ENCODE measurements at places on chromosomes 5 and 9.

- no peak for DNase-seq
These were observed 247.6 kb upstream of the IRX4 start for GRCh38 chr5:2130361-2130760.

DNA sequence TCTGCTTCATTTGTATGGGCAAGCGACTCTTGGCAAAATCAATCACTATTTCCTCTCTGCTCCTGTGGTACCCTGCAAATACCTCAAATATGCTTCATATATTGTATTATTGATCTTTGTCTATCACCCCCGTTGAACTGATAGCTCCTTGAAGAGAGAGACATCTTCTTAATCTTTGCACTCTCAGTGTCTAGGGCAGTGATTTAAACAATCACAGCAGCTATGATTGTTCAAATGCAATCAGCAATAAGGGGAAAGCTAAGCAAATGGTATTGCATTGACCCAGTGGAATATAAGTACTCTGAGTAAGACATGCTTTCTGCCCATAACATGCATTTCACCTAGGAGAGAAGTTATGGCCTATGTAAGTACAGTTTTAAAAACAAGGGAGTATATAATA is 90.2 kb downstream of the SUSD1 start:
- DNase-seq: no peak

- DNase-seq: no peak
These were observed 248.0 kb downstream of the NSG2 start for GRCh38 chr5:174293481-174293880.

- no peak for DNase-seq
These were observed 209.8 kb downstream of the CSNK1G3 start for GRCh38 chr5:123721675-123722276.

DNA sequence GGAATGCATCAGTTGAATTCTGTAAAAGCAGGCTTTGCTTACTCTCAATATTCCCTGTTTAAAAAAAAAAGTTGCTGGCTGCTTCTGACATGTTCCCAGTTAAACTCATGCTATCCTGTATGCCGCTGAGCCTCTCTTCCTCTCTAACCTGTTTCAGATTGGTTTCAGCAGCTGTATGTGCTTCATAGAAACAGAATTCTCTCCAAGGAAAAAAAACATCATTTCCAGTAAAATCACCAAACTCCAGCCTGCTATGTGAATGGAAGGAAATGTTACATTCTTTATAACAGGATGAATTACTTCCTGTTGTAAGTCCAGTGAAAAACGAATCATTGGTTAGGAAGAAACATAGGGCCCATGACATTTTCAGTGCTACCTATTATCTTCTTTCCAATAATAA is 25.7 kb upstream of the KCNV2 start:
- no peak for DNase-seq

GRCh38 chr5:75362474-75362975 is 25.5 kb downstream of the HMGCR start:
- DNase-seq: no peak

DNA sequence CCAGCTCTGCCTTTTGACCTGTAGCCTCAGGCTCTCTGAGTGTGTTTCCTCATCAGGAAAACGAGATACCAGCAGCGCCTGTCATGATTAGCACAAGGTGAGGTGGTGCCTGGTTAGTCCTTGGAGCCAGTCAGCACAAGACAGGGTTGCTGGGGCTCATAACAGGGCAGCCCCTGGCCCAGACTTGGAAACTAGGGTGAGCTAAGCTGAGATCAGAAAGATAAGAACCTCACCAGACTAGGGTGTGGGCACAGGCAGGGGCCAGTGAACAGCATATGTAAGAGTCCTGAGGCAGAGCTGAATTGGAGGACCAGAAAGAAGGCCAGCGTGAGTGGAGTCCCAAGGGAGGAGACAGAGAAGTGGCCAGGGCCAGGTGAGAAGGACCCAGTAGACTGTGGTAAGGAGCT is 42.7 kb upstream of the FUBP3 start:
- no peak for DNase-seq

DNA sequence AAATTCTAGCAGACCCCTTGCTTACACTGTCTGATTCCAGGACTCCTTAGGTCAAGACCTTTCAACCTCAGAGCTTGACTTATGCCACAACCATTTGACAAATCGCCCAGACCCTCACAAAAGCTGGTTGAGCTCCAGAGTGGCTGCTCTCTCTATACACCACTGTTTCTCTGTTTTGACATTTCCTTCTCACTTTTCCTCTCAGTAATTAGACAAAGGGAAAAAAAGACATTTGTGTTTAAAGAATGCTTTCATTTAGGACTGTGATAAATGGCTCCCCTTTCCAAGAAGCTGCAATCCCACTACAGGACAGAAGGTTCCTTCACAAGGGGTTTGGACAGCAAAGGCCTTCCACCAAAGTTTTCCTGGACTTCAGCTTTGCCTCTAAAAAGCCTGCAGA is 601.3 kb downstream of the NR2F1-AS1 start:
- DNase-seq: no peak

DNA sequence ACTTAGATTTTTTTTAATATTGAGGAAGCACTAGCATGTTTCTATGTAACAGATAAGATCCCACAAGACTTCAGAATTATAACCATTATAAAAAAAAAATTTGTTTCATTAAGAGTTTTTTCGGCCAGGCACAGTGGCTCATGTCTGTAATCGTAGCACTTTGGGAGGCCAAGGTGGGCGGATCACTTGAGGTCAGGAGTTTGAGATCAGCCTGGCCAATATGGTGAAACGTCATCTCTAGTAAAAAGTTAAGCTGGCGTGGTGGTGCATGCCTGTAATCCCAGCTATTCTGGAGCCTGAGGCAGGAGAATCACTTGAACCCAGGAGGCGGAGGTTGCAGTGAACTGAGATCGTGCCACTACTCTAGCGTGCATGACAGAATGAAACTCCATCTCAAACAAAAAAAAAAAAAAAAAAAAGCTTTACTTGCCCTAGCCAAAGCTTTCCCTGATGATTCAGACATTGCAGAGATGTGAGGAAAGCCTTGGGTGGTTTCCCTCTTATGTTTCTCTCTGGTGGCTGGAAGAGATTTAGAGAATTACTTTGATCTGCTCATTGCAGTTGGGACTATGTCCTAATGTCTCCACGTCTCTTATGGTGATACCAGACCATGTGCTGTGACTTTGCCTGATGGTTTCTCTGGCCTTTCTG is 65.4 kb downstream of the EGFLAM start:
- no peak for DNase-seq

DNA sequence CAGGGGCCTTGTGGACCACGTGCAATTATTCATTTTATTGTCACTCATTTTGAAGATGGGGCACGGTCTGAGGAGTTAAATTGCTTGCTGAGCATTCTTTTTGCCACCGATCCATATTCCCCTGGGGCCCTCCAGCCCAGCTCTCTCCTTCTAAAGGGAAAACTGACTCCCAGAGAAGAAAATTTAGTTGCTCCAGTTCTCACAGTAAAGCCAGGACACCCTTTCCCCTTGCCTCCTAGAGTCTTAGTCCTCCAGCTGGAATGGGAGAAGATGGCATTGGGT is 1.0 kb upstream of the PANK3 start:
- no peak for DNase-seq

GRCh38 chr9:85432599-85432998 is 309.2 kb downstream of the AGTPBP1 start:
- no peak for DNase-seq

DNA sequence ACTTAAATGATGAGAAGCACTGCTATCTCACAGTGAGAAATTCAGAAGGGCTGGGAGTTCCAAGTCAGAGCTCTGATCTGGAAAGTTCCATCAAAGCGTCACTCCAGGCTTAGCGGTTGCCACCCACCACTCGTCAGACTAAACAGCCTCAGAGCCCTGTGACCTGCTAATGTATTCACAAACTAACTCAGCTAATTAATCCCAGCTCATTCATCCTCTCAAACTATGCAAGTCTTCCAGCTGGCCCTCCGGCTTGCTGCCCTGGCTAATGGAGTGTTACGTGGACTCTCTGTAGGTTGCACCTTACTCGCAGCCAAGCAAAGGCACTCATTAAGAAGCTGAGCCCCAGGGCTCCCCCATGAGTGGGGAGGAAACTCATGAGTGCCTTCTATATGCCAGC is 82.2 kb upstream of the GABRP start:
- no peak for DNase-seq

DNA sequence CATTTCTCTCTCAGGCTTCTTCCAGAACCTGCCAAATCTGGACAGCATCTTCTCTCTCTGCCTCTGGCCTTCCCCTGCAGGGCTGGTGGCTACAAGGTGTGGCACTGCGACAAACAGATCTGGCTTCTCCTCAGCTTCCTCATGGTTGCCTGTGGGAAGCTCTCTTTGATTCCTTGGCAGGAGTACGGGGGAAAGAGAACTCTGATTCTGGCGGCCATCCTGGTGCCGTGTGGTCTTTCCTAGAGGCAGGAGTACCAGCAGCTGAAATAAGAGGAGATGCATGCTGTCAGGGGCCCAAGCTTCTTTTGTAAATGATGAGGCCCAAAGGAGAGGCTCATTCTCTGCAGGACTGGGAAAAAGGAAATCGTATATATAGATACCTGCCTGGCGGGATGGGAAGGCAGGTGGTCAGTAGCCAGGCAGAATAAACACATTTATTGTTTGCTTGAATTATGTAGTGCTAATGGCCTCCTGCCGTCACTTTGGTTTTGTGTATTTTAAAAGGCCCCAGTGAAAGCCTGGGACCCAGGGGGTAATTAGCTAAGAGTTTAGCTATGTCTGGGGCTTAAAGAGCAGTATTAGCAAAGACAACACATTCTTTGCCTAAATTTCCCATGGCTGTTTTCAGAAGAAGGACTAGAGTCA is at the start of gene CER1:
Gene CER1 (minus strand): TSS at position 343 of the 645 bp plus-strand sequence. CDS start 61 bp downstream, at position 282.
- no peak for DNase-seq

DNA sequence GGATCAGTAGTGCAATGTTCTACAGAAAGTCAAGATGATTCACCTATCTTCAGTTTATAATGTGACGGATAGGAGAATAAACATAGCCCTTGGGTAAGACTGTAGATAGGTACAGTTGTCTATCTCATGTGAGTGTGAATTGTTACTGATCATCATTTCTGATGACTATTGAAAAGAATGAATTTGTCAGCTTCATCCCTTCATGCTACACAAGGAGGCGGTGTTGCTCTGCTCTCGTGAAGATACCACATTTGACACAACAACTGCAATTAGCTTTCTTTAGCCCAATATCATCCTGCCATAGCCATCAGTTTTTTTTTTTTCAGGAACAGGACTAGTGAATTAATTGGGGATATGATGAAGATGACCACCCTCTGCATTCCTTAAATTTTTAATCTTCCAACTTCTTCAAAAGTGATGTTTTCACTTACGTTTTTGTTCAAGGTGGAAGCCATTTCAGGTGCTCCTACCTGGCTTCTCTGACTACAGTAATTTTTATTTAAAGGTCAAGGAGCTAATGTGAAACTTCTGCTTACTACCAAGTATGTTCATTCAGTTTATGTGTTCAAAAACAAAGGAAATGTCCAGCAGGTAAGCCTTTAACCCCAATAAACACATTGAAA is 152.9 kb upstream of the MOCS2 start:
- no peak for DNase-seq

- no peak for DNase-seq
These were observed 15.6 kb upstream of the EPB41L4A start for GRCh38 chr5:112434641-112435040.

DNA sequence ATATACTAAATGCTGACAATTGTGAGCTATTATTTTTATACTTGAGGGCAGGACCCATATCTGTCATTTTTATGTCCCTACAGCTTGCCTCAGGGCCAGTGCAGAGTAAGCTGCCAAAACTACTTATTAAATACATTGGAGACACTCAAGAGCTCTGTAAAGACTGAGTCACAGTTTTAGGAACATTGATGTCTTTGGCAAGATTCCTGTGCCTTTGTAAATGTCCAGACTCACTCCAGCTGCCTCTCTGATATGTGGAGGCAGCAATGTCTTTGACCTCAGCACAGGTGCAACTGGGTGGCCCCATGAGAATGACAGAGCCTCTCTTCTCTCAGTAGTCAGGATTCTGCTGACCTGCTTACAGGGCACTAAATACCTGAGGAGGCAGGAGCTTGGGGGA is 363.2 kb downstream of the OSTF1 start:
- no peak for DNase-seq

DNA sequence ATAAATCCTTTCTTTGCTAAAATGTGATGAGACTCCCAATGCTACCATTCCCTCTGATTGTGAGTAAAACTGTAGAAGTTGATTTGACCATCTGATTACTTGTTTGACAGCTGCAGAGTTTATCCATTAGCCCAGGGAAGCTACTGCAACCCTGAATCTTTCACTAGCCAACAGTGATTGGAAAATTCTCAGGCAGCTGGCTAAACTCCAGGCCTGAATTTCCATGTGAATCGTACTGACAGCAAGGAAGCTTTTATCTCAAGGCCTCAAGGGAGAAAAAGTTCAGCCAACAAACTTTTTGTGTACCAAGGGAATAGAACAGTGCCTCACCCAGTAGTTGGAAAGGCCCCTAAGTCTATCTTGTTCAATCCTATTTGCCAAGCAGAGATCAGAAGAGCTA is 246.7 kb upstream of the TRPM3 start:
- DNase-seq: no peak

- DNase-seq: no peak
These were observed 65.0 kb downstream of the PPP2R2B start for GRCh38 chr5:146813346-146814157.

DNA sequence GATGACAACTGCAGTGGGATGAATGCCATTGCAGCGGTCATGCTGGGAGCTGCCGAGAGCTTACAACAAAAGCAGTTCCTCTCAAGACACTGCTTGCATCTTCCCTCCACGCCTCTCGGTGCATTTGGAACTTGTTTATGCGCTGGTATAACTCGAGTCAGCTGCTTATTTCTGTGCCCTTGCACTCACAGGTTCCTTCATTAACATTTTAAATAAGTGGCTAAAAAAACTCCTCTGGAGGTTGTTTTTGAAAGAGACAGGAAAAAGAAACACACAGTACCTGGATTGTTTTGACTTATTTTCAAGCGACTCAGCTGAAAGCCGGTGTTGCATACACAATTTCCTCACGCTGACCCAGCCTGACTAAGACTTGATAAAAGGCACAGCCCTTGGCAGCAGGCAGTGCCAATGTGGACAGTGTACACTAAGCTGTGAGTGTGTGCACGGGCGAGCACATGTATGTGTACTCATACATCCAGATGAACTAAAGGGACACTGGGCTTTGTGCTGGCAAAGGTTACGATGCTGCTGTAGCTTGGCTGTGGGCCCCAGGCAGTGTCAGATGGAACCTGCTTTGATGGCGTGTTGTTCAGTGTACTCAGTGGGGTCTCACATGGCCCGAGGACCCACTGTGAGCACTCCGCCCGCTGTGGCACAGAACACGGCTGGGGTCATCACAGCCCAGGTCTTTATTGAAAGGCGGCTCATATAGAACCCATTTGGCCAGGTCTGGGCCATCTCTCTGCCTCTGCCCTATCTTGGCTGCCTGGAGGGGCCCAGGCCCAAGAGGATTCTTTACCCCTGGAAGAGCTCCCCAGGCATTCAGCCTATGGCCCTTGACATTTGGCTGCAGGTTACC is 92.3 kb downstream of the ANKRD33B start:
- DNase-seq: no peak
